Osteocyte (in vitro differentiated cells): ENCODE measurements at places on chromosomes 13 and 19. TPM values are rescaled to one million over a fixed set of nuclear protein-coding genes. Genes with fewer than 3 reads are reported as not detected.

The MEIS3 gene
- total RNA-seq: 93.8 and 99.0 TPM in 2 replicates

The AXL gene
- total RNA-seq: 250 and 265 TPM in 2 replicates

The TBXA2R gene
- 0.30 TPM in 1 of 2 replicates, not detected in the other for total RNA-seq

The CPT1C gene
- 44.2 and 48.8 TPM in 2 replicates for total RNA-seq

The CYP4F3 gene
- not detected in 2 replicates for total RNA-seq

The PGLYRP1 gene
- total RNA-seq: not detected in 2 replicates

The B3GNT8 gene
- 0.35 and 1.5 TPM in 2 replicates for total RNA-seq

The CEACAM20 gene
- total RNA-seq: not detected in 2 replicates

The SLAIN1 gene
- total RNA-seq: 0.16 TPM in 1 of 2 replicates, not detected in the other

The ZNF534 gene
- total RNA-seq: not detected in 2 replicates

The LILRB3 gene
- total RNA-seq: not detected in 2 replicates

The ZSCAN4 gene
- not detected in 2 replicates for total RNA-seq

The SLC35E1 gene
- 49.8 and 55.5 TPM in 2 replicates for total RNA-seq

The SMG9 gene
- 64.9 and 71.0 TPM in 2 replicates for total RNA-seq

GRCh38 chr19:22623841-22624221 is 10.3 kb upstream of the ZNF492 start:
- DNase-seq: peak; percentile 78

DNA sequence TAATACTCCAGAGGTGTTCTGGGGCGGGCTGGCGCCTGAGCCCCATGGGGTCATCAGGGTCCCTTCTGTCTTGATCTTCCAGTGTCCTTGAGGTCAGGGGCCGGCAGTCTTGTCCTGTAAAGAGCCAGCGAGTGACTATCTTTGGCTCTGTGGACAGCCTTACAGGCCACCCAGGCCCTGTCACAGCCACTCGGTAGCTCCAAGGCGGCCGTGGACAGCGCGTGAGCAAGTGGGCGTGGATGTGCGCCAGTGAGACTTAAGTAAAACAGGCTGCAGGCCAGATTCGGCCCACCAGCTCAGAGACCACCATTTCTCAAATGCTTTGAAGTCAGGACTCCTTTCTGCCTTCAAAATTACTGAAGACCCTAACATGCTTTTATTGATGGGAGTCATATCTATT is 3.7 kb downstream of the ZNF444 start:
- DNase-seq: no peak

DNA sequence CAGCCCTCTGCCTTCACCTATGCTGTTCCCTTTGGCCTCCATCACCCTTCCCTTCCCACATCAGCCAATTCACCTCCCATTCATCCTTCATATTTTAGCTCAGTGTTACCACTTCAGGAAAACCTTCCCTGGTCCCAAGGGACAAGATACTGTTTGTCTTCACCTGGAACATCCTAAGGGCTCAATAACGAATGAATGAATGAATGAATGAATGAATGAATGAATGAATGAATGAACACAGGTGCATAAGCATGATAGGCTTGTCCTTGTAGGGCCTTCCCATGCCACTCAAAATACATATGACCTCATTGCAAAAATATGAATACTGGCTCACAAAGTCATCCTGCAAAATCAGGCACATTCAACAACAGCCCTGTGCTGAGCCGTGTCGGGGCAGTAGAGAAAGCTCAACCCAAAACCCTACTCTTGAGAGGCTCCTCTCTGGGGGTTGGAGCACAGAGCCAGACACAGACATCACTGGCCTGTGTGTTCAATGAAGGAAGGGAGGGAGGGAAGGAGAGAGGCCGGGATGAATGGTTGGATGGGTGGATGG is 33.7 kb upstream of the TPM4 start:
- DNase-seq: no peak

GRCh38 chr19:38562096-38562495 is 55.7 kb downstream of the MAP4K1 start:
- DNase-seq: no peak

- no peak for DNase-seq
Measured at GRCh38 chr13:89880201-89880600, 1467.3 kb upstream of the MIR17HG start.

GRCh38 chr13:43132257-43132656 is 108.9 kb downstream of the DNAJC15 start:
- no peak for DNase-seq

GRCh38 chr13:22653866-22654265 is 526.9 kb upstream of the SGCG start:
- DNase-seq: no peak

- no peak for DNase-seq
Measured at GRCh38 chr19:56403261-56403660, 871 bp upstream of the ZNF583 start.

- no peak for DNase-seq
Measured at GRCh38 chr13:100273138-100273537, 184.2 kb downstream of the PCCA start.

DNA sequence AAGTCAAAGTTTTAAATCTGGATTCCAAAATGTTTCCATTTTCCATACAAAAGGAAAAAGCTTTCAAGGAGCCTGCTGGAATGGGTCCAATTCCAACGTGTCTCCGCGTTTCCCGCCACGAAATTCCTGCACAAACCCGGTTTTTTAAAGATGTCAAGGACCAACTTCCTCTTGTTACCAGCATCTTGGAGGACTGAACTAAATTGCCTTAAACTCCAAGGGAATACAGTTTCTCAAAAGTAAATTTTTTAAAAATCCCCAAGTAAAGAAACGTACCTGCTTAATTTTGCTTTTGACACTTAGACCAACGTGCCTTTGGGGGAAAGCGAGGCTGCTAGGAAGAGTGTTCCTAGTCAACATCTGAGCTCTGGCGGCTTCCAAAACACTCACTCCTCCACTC is 12.3 kb upstream of the SOX1 start:
- DNase-seq: no peak

DNA sequence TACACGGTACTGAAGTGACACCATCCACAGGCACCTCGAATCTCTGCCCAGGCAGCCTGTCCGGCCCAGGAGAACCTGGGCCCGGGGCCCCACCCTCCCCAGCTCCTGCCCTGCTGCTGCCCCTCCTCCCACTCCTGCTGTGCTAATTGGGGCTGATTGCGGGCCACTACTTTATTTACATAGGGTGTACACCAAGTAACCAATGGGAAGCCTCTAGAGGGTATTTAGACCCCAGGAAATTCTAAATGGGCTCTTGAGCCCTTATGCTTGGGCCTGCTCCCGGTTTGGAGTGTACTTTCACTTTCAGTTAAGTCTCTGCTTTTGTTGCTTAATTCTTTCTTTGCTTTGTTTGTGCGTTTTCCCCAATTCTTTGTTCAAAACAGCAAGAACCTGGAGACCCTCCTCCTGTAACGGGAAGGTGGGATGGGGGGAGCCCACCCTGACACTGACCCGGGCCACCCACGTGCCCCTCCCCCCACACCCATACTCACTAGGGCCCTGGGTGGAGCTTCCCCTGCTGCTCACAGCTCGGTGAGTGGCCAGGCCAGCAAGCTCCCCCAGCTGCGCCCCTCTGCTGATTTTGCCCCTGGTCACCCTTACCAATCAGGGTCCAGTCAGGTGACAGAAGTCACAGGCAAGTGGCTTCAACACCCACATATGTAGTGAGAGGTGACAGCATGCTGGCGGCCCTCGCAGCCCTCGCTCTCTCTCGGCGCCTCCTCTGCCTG is 9.4 kb downstream of the SCGB2B2 start:
- DNase-seq: no peak

DNA sequence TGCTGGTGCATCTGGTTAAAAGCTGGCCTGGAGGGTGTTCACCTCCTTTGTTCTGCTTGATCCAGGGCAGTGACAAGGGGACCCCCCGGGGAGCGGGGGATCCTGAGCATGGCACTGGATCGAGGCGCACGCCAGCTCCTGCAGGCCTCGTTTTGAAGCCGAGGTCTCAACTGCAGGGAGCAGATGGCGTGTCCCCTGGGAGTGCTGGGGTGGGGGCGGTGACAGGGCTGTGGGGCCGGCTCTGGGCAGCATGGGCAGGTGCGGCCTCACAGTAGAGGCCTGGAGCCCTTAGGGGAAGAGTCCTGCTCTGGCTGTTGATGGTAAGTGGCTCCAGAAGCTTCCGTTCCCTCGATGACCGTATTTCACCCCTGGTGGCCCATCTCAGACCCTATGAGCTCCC is 51.8 kb downstream of the CRTC1 start:
- no peak for DNase-seq

DNA sequence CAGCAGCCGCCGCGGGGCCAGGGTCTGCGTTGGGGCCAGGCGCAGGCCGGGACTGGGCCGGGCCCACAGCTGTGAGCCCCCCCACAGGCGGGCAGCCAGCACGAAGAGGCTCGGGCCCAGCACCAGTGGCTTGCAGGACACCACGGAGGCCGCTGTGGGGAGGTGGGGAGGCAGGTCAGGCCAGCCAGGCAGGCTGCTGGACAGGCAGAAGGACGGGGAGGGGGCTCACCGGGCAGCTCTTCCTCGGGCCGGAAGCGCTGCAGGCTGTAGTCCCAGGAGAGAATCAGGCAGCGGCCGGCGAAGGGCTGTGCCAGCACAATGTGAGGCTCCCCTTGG is 8.3 kb downstream of the LGI4 start:
- no peak for DNase-seq

DNA sequence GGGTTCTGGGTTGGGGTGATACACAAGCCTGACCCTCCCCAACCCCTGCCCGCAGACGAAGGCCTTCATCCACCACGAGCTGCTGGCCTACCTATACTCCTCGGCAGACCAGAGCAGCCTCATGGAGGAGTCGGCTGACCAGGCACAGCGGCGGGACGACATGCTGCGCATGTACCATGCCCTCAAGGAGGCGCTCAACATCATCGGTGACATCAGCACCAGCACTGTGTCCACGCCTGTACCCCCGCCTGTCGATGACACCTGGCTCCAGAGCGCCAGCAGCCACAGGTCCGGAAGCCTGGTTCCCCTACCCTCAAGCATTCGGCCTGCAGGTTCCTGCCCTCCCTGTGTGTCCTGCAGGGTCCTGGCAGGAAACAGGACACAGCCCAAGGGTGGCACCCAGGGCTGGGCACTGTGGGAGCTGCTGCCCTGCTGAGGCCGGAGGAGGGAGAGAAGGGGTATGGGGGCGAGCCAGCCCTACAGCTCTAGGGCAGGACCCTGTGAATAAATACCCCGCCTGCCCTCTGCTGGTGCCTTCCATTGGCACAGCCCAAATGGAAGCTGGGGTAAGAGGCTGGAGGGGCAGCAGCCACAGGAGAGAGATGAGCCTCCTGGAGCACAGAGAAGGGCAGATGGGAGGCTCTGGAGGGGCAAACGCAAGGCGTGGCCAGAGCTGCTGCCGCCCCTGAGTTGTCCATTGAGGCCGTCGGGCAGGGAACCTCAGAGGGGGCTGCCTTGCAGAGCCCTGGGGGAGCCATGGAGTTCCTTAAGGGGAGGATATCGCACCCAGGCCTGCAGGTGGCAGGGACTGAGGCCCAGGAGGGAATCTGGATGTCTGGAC is 6.8 kb downstream of the TMED1 start:
- DNase-seq: no peak

DNA sequence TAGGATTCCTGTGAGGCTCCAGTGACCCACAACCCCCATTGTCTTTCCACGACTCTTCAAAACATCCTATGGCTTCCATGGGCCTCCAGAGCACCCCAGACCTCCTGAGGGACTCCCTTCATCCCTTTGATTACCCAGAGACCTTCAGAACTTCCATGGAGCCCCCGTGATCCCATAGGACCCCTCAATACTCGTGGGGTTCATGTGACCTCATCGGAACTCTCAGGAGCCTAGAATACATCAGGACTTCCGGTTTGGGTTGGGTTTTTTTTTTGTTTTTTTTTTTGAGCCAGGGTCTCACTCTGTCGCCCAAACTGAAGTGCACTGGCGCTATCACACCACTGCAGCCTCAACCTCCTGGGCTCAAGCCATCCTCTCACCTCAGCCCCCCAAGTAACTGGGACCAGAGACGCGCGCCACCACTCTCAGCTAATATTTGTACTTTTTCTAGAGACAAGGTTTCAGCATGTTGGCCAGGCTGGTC is 774 bp downstream of the ALDH16A1 start:
- no peak for DNase-seq

- DNase-seq: no peak
Measured at GRCh38 chr13:36030670-36031331, 100.4 kb downstream of the DCLK1 start.

DNA sequence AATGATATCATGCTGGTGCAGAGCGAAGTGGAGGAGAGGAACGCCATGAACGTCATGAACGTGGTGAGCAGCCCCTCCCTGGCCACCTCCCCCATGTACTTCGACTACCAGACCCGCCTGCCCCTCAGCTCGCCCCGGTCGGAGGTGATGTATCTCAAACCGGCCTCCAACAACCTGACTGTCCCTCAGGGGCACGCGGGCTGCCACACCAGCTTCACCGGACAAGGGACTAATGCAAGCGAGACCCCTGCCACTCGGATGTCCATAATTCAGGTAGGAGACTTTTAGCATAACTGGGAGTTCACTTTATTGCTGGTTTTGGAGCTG is 3.3 kb downstream of the PCDH17 start:
- no peak for DNase-seq

DNA sequence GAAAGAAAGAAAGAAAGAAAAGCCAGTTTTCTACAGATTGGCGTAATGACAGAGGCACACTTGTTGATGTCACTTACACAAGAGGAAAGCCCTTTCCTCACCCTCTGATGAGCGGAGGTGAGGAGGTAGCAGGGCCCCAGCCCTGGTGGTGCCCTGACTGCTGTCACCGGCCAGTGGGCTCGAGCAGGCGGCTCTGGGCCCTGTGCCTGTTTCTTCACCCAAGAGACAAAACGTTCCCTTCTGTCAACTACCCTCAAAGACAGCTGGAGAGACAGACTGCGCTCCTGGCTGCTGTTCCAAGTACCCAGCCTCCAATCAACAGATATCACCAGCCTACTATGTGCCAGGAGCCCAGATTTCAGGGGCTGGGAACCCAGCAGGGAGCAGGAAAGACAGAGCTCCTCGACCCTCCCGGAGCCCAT is 10.1 kb downstream of the EPS15L1 start:
- no peak for DNase-seq
